Activated T-helper 17 cell treated with anti-CD3 and anti-CD28 coated beads, Interleukin-2, amount 50 U/mL, for 72 hours (primary cell): ENCODE measurements at places on chromosomes 12 and 14. TPM values are rescaled to one million over a fixed set of nuclear protein-coding genes. Genes with fewer than 3 reads are reported as not detected.

Gene TMBIM6
- 411 TPM for total RNA-seq

Gene PTHLH
- total RNA-seq = not detected

Gene TMEM132C
- total RNA-seq = not detected

Gene TSPAN11
- not detected for total RNA-seq

Gene EPS8
- total RNA-seq = 1.4 TPM

Gene KERA
- not detected for total RNA-seq

Gene EIF2S3B
- 0.26 TPM for total RNA-seq

Gene DTX1
- 13.2 TPM for total RNA-seq

Gene EMP1
- 36.7 TPM for total RNA-seq

Gene NFATC4
- total RNA-seq = not detected

Gene OSBPL8
- total RNA-seq = 68.2 TPM

Gene CCDC38
- 0.28 TPM for total RNA-seq

GRCh38 chr14:33709711-33710110 is 241.2 kb downstream of the EGLN3 start:
- no peak for ATAC-seq

- no peak for ATAC-seq
These were observed 8.5 kb upstream of the ACTN1 start for GRCh38 chr14:68987653-68988036.

- ATAC-seq = no peak
These were observed 39.9 kb downstream of the VEZT start for GRCh38 chr12:95257541-95257940.

- ATAC-seq = peak; percentile 42
These were observed 26.9 kb downstream of the ZFC3H1 start for GRCh38 chr12:71636704-71637115.

DNA sequence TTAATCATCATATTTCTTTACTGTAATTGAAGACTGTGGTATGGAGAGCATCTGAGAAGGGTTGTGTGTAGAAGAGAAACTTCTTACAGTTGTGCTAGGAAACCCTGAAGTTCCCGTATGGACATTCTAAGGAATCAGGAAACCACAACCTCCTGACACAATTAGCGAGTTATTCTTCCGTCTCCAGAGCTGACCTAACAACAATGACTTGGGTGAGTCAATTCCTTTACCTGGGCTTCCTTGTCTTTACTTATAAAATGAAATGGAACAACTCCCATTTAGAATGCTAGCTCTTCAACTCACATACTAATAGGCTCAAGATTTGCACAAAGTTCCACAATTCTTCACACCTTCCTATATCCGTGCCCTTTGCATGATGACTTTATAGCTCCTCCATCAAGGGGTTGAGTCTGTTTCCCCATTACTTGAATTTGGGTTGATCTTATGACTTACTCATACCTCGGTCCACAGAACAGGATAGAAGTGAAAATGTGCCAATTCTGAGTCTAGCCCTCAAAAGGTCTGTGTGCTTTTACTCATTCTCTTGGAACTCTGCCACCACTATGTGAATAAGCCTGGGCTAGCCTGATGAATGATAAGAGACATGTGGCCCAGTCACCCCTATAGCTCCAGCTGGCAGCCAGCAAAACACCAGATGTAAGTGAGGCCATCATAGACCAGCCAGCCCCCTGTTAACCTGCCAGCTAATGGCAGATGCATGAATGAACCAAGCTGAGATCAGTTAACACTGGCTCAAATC is 459.4 kb downstream of the ETNK1 start:
- ATAC-seq = peak; percentile 63

GRCh38 chr12:53869500-53869899 is 69.1 kb upstream of the HOXC13 start:
- ATAC-seq = no peak

GRCh38 chr14:67377916-67378315 is 17.8 kb downstream of the EIF2S1 start:
- ATAC-seq = no peak

- no peak for ATAC-seq
These were observed 248.0 kb downstream of the NPAS3 start for GRCh38 chr14:33186656-33187055.

DNA sequence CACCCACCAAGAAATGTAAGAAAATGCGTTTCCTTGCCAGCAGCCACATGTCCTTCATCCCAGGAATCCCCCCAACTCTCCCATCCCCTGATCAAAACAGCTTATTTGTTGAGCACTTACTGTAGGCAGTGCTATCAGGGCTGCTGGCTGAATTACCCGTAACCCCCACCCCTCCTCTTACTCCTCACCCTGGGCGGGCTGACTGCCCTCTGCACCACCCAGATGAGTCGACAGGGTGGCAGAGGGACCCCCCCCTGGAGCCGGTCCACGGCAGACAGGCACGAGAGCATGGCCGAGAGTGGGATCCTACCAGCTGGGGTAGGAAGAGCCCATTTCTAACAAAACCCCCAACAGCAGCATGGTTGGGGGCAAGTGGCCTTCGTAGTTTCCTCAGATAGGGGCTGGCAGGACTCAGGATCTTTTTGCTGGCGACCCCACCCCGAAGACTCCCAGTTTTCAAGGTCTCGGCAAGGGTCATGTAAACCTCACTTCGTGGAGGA is 1.1 kb upstream of the RHOF start:
- peak; percentile 16 for ATAC-seq

DNA sequence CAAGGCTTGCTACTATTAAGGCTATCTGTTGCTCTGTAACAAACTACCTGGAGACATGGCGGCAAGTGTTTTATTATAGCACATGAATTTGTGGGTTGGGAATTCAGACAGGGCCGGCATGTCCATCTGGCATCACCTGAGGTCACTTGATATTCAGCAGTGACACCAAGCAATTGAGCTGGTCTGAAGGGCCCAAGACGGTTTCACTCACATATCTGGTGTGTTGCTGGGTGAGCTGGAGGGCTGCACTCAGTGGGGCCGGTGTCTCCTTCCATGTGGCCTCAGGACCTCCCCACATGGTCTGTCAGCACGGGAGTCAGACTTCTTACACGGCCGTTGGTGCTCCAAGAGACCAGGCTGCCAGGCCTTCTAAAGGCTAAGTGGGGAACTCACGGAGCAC is 52.4 kb upstream of the SCN8A start:
- no peak for ATAC-seq

GRCh38 chr14:63493246-63493645 is 49.9 kb downstream of the PPP2R5E start:
- no peak for ATAC-seq

- ATAC-seq = no peak
These were observed 28.6 kb downstream of the FLVCR2 start for GRCh38 chr14:75607044-75607443.

GRCh38 chr12:3958534-3958933 is 85.3 kb upstream of the PARP11 start:
- no peak for ATAC-seq

DNA sequence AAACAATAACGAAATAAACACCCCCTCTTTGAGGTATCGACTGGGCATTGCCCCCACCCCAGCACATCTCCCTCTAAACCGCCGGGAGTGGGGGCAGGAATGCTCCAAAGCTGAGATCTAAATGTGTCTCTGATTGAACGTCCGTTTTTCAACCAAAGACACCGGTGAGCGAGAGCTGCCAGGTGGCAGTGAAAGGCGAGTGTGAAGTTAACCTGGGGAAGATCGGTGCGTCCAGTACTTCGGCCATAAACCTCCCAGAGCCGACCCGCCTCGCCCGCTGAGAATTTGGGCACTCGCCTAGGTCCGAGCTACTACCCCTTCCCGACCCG is 625 bp downstream of the ANGEL1 start:
- peak; percentile 8 for ATAC-seq

- ATAC-seq = peak; percentile 45
These were observed at the start of gene ANKS1B for GRCh38 chr12:99984271-99985128. ANKS1B (minus strand) TSS chr12:99984936; CDS start chr12:99984237, 699 bp downstream.

- ATAC-seq = peak; percentile 88
These were observed 409.0 kb upstream of the DCN start for GRCh38 chr12:91591639-91591987.

DNA sequence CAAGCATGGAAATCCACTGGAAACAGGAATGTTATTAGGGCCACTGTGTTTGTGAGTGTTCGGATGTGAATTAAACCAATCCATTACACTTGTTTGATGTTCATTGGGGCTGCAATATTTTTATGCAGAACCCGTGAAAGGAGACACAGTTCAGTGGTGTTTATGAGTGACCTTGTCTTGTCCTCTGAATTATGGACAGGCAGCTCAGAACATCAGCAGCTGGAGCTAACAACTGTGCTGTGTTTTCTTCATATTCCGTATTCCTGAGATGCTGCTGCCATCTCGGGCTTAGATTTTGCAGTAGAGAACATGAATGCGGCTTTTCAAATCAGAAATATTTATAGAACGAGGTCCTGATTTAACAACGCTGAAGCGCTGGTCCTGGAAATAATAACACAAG is 20.3 kb upstream of the CACNA1C start:
- ATAC-seq = no peak

- no peak for ATAC-seq
These were observed 118.7 kb downstream of the KSR2 start for GRCh38 chr12:117850048-117850447.

GRCh38 chr12:69949311-69950002 is 124.4 kb downstream of the MYRFL start:
- no peak for ATAC-seq
